ENCODE measurements at places on chromosomes 4 and X. TPM values are rescaled to one million over a fixed set of nuclear protein-coding genes. Genes with fewer than 3 reads are reported as not detected.

GRCh38 chr4:110201502-110201901 lies 3.1 kb upstream of the ELOVL6 start:
- no peak for DNase-seq
- H3K4me3 ChIP-seq: no peak overlapping the region
- H3K4me1 ChIP-seq: peaks cover 4% of the 10 kb centered on the region
- no peaks in the 10 kb centered on the region for H3K36me3 ChIP-seq
- no peak overlapping the region for H3K27ac ChIP-seq
- H3K27me3 ChIP-seq: peaks cover 8% of the 10 kb centered on the region

DNA sequence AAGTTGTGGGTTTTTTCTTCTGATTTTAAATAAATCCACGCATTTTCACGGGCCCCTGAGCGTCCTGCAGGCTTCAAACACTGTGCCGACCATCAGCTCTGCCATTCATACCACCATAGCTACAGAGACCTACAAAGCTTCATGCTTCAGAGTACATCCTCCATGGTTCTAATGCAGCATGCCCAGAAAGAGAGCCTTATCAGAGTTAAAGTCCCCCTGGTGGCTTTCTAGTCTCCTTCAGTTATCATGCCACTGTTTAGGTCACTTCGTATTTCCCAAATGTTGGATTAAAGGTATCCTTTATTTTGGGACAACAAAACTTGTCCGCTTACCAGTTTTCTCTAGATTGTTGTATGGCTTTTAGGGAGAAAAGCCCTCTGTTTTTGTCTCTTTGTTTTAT lies 66.7 kb upstream of the VCX2 start:
- no peak overlapping the region for H3K27ac ChIP-seq
- H3K27me3 ChIP-seq: no peaks in the 10 kb centered on the region
- DNase-seq: no peak
- no peaks in the 10 kb centered on the region for H3K36me3 ChIP-seq
- no peak overlapping the region for H3K4me3 ChIP-seq

- H3K27ac ChIP-seq: no peak overlapping the region
- H3K36me3 ChIP-seq: no peaks in the 10 kb centered on the region
- no peak overlapping the region for H3K4me3 ChIP-seq
- H3K27me3 ChIP-seq: no peaks in the 10 kb centered on the region
These were observed 674.3 kb upstream of the AMOT start for GRCh38 chrX:113514906-113515305.

- DNase-seq: no peak
- H3K27me3 ChIP-seq: peaks cover 4% of the 10 kb centered on the region
- H3K27ac ChIP-seq: peak overlapping the region; percentile 93
- no peak overlapping the region for H3K4me3 ChIP-seq
- no peaks in the 10 kb centered on the region for H3K36me3 ChIP-seq
These were observed 2.4 kb upstream of the SETD7 start for GRCh38 chr4:139558235-139559088.

- no peaks in the 10 kb centered on the region for H3K4me1 ChIP-seq
- no peaks in the 10 kb centered on the region for H3K36me3 ChIP-seq
- H3K27ac ChIP-seq: no peak overlapping the region
- peaks cover 9% of the 10 kb centered on the region for H3K27me3 ChIP-seq
These were observed 54.4 kb upstream of the RELL1 start for GRCh38 chr4:37740546-37740945.

DNA sequence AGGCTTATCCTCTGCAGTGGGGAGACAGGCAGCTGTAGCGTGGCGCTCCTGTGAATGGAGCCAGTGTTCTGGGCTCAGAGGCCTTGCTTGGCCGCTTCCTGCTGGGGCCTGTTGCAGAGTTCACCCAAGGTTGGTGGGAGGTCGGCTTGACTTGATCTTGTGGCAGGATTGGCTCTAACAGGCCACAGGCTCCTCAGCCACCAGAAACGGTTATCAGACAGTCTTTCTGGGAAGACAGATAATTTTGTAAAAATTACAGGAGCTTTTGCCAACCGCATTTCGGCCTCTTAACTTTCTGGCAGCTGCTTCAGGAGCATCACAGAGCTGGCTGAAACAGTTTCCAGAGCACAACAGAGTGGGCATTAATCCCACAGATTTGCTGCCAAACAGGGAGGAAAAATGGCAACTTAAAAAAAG lies 66.4 kb downstream of the DIPK2B start:
- no peak overlapping the region for H3K4me3 ChIP-seq
- no peak overlapping the region for H3K27ac ChIP-seq
- H3K4me1 ChIP-seq: no peaks in the 10 kb centered on the region
- H3K36me3 ChIP-seq: no peaks in the 10 kb centered on the region
- no peaks in the 10 kb centered on the region for H3K27me3 ChIP-seq

GRCh38 chr4:82097504-82097903 lies 276.3 kb downstream of the HNRNPD start:
- H3K4me3 ChIP-seq: no peak overlapping the region
- H3K36me3 ChIP-seq: no peaks in the 10 kb centered on the region
- peaks cover 2% of the 10 kb centered on the region for H3K27me3 ChIP-seq
- no peaks in the 10 kb centered on the region for H3K4me1 ChIP-seq

DNA sequence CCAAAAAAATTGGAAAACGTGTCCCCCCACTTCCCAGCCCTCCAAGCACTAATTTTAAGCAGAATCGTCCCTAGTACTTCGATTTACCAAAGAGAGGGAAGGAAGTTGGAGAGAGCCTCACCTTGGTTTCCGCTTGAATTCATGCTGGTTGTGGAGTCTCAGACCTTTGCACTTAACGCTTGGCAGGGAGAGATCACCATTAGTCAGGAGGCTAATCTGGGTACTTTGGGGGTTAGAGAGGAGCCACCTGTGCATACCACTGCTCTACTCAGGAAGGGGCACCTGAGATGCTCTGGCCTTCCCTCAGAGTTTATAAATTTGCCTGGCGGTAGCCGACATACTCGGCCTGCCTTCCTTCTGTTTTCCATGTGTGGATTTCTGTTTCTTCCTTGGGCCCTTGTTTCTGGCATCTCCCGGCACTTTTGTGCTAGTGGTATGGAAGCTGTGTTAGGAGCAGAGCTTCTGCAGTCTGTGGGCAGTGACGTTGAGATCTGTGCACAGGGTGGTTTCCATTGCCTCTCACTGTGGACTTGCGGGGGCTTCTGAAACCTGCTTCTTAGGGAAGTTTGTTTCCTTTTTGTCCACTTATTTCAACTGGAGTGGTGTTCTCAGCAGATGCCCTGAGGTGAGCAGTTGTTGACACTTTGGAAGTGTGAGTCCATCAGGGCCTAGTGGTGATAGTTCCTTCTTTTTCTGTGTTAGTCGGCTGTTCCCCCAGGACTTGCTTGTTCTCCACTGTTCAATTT lies 104.2 kb downstream of the TMEM131L start:
- peaks cover 56% of the 10 kb centered on the region for H3K4me1 ChIP-seq
- DNase-seq: no peak
- peaks cover 28% of the 10 kb centered on the region for H3K36me3 ChIP-seq
- no peaks in the 10 kb centered on the region for H3K27me3 ChIP-seq
- peak overlapping the region; percentile 54 for H3K27ac ChIP-seq

DNA sequence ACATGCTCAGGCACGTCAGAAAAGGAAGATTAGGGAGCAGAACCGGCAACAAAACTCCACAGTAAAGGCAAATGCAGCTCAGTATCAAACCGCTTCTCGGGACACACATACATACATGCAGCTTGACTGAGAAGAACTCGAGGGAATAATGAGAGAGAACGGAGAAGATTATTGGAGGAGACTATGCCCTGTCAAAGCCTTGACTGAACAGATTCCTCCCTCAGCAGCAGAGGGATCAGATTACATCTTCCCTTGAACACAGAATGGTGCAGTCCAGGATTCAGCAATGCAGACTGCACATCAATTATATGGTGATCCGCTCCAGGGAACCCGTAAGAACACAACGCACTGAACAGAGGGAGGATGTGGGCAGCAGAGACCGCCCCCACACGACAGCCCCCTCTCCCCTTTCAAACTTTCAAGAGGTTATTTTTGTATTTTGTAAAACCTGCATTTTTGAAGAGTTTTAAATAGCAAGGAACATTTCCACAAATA lies 183.2 kb downstream of the FBXW7 start:
- H3K4me1 ChIP-seq: peaks cover 14% of the 10 kb centered on the region
- no peak overlapping the region for H3K27ac ChIP-seq
- DNase-seq: no peak
- H3K36me3 ChIP-seq: no peaks in the 10 kb centered on the region

- H3K27ac ChIP-seq: no peak overlapping the region
- H3K4me1 ChIP-seq: no peaks in the 10 kb centered on the region
- no peak for DNase-seq
- H3K4me3 ChIP-seq: no peak overlapping the region
- peaks cover 6% of the 10 kb centered on the region for H3K27me3 ChIP-seq
These were observed 77.9 kb upstream of the NAP1L5 start for GRCh38 chr4:88775529-88775928.

DNA sequence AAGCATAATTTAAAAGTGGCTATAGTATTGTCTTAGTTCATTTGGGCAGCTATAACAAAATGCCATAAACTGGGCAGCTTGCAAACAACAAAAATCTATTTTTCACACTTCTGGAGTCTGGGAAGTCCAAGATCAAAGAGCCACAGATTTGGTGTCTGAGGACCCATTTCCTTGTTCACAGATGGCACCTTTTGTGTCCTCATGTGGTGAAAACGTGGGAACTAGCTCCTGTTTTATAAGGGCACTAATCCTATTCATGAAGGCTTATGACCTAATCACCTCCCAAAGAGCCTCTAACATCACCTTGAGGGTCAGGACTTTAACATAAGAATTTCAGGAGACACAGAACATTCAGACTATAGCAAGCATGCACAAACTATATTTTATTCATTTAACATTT lies 126.5 kb upstream of the WDFY3 start:
- no peak overlapping the region for H3K27ac ChIP-seq
- H3K27me3 ChIP-seq: no peaks in the 10 kb centered on the region
- DNase-seq: no peak
- H3K36me3 ChIP-seq: no peaks in the 10 kb centered on the region
- H3K4me1 ChIP-seq: no peaks in the 10 kb centered on the region

DNA sequence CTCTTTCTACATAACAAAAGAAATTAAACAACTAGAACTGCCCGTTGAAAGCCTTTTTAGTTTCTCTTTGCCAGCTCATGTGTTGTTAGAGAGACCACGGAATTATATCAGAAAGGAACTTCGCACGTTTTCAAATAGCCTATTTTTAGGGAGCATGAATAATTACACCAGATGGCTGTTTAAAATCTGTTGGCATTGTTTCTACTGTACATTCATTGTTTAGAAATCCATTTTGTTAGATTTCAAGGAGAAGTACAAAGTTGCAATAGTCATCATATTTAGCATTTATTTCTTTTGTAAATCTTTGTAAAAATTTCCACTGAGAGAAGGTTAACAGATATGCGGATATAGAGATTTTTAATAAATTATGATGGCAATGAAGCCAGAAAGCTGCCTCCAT lies 403.0 kb upstream of the HS3ST1 start:
- no peaks in the 10 kb centered on the region for H3K36me3 ChIP-seq
- no peak for DNase-seq

DNA sequence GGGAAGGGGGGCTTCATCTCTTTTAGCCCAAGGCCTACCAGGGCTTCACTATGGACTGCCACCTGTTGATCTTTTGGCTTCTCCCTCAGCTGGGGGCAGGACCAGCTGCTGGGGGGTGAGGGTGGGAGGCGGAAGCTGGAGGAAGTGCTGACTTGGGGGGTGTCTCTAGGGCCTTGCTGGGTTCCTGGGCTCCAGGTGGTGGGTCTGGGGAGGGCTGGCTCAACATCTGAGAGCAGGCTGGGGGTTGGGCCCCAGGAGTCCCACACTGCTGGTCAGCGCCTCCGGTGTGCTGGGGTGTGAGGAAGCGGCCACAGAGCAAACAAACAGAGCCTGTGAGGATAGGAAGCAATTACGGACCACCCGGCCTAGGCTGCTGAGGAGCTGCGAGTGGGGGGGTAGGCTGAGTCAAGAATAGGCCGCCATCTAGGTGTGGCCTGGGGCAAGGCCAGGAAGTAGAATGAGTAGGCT lies 85.7 kb downstream of the EFNB1 start:
- no peak overlapping the region for H3K27ac ChIP-seq
- no peak overlapping the region for H3K4me3 ChIP-seq
- H3K4me1 ChIP-seq: peaks cover 12% of the 10 kb centered on the region
- DNase-seq: no peak

DNA sequence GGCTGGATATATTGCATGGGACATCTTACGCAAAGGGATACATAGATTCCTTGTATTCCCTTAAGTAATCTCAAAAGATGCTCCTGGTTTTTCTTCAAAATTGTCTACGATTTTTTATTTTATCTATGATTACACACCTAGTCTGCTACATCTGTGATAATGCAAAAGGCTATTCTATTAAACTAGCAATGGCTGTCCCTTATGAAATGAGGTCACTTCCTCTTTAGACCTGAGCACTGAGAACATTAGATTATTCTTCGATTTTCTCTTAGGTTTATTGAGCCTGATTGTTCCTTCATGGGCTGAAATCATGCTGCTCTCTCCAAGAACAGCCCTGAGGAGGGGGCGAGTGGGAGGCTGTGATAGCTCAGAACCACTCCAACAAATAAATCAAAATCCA lies 126.8 kb upstream of the ENPP6 start:
- H3K4me3 ChIP-seq: peak overlapping the region; percentile 84
- peaks cover 25% of the 10 kb centered on the region for H3K4me1 ChIP-seq
- no peaks in the 10 kb centered on the region for H3K27me3 ChIP-seq
- no peak for DNase-seq
- peak overlapping the region; percentile 87 for H3K27ac ChIP-seq
- no peaks in the 10 kb centered on the region for H3K36me3 ChIP-seq

DNA sequence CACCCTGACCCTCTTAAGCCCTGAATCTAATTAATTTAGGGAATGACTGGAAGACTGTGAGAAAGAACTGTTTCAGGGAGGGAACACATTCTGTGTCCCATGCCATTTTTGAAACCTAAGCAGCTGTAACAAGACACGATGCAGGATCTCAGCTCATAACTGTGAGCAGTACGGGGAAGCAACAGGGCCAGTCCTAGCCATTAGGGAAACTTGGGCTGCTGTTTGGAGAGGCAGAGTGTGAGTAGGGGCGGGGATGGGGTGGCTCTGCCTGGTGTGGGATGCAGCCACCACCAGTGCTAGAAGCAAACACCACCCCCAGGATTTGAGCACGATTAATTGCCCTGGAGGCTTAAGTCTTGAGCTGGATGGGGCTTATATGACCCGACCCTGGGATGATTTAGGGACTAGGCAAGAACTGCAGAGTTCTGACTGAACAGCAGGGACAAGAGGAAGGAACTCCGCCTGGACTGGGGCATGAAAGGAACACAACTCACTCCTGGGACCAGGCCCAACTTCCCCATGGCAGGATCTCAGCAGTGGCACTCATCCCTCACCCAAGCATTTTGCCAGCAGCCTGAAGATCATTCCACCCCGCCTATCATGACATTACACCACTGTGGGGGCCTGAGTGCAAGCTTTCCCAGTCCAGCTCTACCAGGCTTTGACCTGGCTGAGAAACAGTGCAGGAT lies 43.1 kb downstream of the ATRX start:
- DNase-seq: no peak
- no peaks in the 10 kb centered on the region for H3K27me3 ChIP-seq
- H3K4me3 ChIP-seq: no peak overlapping the region
- peaks cover 4% of the 10 kb centered on the region for H3K36me3 ChIP-seq

Gene CFAP299
- total RNA-seq: not detected

Gene TXK
- total RNA-seq: 66.8 TPM

Gene UGT2B17
- total RNA-seq: not detected

Gene ADD1
- total RNA-seq: 276 TPM

Gene HTN1
- total RNA-seq: not detected

Measured in activated naive CD8-positive, alpha-beta T cell treated with anti-CD3 and anti-CD28 coated beads, Interleukin-2, amount 10 ng/mL, durations not matched to agents 7 days and 5 days (primary cell).